ENCODE measurements at places on chromosomes 1 and 21.

- no peak for DNase-seq
These were observed 105.8 kb upstream of the WNT4 start for GRCh38 chr1:22248746-22249145.

- DNase-seq: no peak
These were observed 643 bp downstream of the CFAP298 start for GRCh38 chr21:32611471-32611997.

GRCh38 chr21:45334591-45335081 is 46.9 kb upstream of the POFUT2 start:
- no peak for DNase-seq

- no peak for DNase-seq
These were observed 9.3 kb upstream of the CNR2 start for GRCh38 chr1:23922321-23922943.

DNA sequence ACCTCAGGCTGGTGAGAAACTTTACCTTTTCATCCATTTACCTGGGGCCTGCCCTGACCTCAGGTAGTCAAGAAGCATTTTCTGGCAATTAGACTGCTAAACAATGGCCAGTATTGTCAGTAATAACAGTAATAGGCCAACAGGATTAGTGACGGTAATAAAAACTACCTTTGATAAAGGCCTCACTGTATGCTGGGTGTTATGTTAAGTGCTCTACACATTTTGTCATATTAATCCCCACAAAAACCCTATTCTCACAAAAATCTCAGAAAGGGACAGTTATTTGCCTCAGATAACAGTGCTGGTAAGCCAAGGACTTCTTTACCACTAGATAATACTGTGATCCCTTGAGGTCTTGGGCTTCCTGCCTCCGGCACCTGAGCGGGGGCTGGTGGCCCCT is 191.4 kb downstream of the FOXD2 start:
- DNase-seq: no peak

Measured in kidney glomerular epithelial cell (primary cell).